Activated CD4-positive, alpha-beta T cell treated with anti-CD3 and anti-CD28 coated beads, Interleukin-2, amount 50 U/mL, for 16 hours (primary cell): ENCODE measurements at places on chromosomes 5 and 9.

DNA sequence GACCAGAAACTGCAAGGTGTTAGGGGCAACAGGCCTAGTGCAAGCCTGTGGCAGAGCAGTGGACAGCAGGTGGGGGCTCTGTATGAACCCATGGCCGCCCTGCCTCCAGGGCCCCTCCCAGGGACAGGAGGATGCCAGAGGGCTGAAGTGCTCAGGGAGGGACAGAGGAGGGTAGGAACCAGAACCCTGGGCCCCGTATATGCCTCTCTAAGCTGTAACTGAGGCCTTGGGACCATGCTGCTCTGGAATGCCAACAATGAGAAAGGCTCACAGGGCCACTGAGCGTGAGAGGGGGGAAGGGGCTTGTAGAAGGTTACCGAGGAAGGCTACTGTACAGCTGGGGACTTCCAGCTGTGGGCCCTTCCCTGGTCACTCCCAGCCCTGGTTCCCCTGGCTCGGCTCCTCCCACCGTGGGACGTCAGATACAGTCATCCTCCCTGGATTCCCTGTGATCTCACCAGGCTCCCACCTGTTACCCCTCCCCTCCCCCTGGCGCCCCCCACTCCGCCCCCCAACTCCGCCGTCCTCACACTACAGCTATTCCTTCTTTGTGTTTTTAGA lies 21.1 kb downstream of the AQP7 start:
- no peak for DNase-seq

- no peak for DNase-seq
Measured at GRCh38 chr5:165410476-165410875, 1905.1 kb downstream of the MAT2B start.

- DNase-seq: no peak
Measured at GRCh38 chr9:2362150-2362549, 259.4 kb upstream of the VLDLR start.

- peak; percentile 0 for DNase-seq
Measured at GRCh38 chr5:140785905-140786686, at the start of gene PCDHA1. TSS of gene PCDHA1 (plus strand) at chr5:140786140.

GRCh38 chr9:21294904-21295538 lies 10.1 kb downstream of the IFNA5 start:
- DNase-seq: no peak

DNA sequence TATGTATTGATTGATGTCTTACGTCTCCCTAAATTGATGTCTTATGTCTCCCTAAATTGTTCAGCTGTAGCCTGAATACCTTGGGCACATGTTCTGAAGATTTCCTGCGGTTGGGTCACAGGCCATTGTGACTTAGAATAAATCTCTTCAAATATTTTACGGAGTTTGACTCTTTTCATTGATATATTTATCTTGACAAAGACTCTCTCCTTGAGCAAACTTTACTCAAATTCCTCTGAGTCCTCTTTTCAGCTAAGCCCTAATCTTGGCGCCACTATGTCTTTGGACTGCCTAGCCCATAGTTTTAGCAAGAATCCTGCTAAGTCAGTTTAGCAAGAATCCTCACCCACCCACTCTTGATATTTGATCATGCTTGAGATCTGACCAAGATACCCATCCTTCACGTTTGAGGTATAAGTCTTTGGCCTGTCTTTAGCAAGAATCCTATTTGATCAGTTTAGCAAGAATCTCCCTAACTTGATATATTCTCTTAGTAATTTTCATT lies 35.3 kb upstream of the FBXL17 start:
- DNase-seq: no peak

DNA sequence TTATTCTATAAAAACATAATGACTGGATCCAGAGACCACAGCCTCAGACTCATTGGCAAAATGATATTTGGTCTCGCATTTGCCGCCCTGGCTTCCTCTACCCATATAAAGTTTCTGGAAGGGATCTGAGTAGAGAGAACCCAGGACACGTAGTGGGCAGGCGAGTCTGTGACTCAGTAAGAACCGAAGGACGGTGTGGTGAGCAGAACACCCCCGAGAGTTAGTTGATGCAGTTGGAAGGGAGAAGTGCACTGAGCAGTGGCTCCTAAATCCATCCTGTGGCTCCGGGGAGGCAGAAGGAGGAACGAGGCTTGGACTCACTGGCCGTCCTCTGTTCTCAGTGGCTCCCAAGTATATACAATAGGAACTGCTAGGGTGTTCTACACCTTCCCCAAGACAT lies 11.5 kb downstream of the SPRY4 start:
- no peak for DNase-seq

GRCh38 chr5:90530736-90531487 lies 1.5 kb upstream of the LYSMD3 start:
- DNase-seq: no peak
